Mesenchymal stem cell (in vitro differentiated cells and primary cell): ENCODE measurements at places on chromosomes 7 and 10.

DNA sequence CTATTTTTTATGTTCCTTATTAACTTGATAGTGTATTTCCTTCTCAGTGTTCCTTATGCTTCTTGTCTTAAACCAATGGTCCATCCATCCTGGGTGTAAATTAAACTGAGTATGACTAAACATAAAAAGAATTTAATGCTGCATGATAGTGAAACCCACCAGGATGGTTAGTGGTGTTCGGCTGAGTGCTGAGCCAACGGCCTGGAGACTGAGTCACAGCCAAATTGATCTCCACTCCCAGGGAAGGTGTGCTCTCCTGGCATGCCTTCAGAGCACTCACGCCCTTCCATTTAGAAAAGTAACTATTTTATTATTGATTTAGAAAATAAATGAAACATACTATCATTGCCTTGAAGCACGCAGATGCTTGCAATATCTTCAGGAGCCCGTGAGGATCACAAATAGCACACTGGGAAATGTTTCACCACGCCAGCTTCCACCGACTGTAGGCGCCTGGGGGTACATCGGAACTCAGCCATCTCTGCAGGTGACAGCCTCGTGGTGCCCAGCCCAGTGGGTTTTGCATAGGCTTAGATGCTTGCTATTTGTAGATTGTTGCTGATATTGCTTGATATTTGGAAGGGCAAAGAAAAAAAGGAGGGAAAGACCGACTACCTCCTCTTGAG, 40.0 kb upstream of the LOXL4 start:
- peaks cover 9% of the 10 kb centered on the region for H3K4me1 ChIP-seq
- H3K27ac ChIP-seq = no peak overlapping the region
- no peaks in the 10 kb centered on the region for H3K36me3 ChIP-seq
- H3K4me3 ChIP-seq = no peak overlapping the region
- peaks cover 19% of the 10 kb centered on the region for H3K27me3 ChIP-seq

- H3K36me3 ChIP-seq = no peaks in the 10 kb centered on the region
- no peaks in the 10 kb centered on the region for H3K4me1 ChIP-seq
- H3K27ac ChIP-seq = no peak overlapping the region
- DNase-seq = no peak
- no peak overlapping the region for H3K4me3 ChIP-seq
Observed at GRCh38 chr10:19775296-19775695, 40.9 kb upstream of the PLXDC2 start.

GRCh38 chr7:145293228-145293701, 457.4 kb upstream of the TPK1 start:
- no peak overlapping the region for H3K4me3 ChIP-seq
- no peaks in the 10 kb centered on the region for H3K36me3 ChIP-seq
- no peaks in the 10 kb centered on the region for H3K27me3 ChIP-seq

GRCh38 chr7:17946591-17946990, 6.3 kb upstream of the SNX13 start:
- H3K4me3 ChIP-seq = no peak overlapping the region
- H3K27me3 ChIP-seq = no peaks in the 10 kb centered on the region
- H3K36me3 ChIP-seq = no peaks in the 10 kb centered on the region
- no peaks in the 10 kb centered on the region for H3K4me1 ChIP-seq
- H3K27ac ChIP-seq = no peak overlapping the region
- no peak for DNase-seq

GRCh38 chr7:111827863-111828504, 265.7 kb upstream of the IMMP2L start:
- H3K4me3 ChIP-seq = no peak overlapping the region
- no peaks in the 10 kb centered on the region for H3K4me1 ChIP-seq
- peaks cover 3% of the 10 kb centered on the region for H3K36me3 ChIP-seq
- no peak overlapping the region for H3K27ac ChIP-seq
- peak; percentile 26 for DNase-seq
- H3K27me3 ChIP-seq = no peaks in the 10 kb centered on the region

GRCh38 chr10:103058034-103058433, 135.0 kb downstream of the NT5C2 start:
- H3K4me1 ChIP-seq = peaks cover 1% of the 10 kb centered on the region
- no peak overlapping the region for H3K27ac ChIP-seq
- no peaks in the 10 kb centered on the region for H3K27me3 ChIP-seq
- DNase-seq = peak; percentile 77
- no peaks in the 10 kb centered on the region for H3K36me3 ChIP-seq

DNA sequence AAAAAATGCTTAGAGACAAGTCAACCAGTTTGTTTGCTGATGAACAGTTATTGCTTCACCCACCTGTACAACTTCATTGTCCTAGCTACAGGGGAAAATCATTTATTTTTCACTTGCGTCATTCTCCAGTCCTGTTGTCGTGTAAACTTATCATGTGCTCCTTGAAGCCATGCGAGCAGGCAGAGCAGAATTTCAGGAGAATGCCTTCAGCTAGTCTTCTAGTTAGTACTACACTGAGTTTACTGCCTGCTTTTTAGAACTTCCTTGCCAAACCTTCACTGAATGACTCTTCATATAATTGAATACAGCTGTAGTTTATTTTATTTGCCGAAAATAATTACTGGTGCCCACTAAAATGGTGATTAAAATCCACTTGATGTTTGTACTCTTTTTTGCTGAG, 15.6 kb downstream of the RPA3 start:
- peaks cover 3% of the 10 kb centered on the region for H3K4me1 ChIP-seq
- H3K4me3 ChIP-seq = no peak overlapping the region
- DNase-seq = no peak

GRCh38 chr7:134787720-134788119, 8.3 kb downstream of the CALD1 start:
- no peaks in the 10 kb centered on the region for H3K27me3 ChIP-seq
- no peak overlapping the region for H3K27ac ChIP-seq

- peaks cover 3% of the 10 kb centered on the region for H3K4me1 ChIP-seq
- no peaks in the 10 kb centered on the region for H3K27me3 ChIP-seq
- peak overlapping the region; percentile 81 for H3K4me3 ChIP-seq
- DNase-seq = no peak
Observed at GRCh38 chr7:118184565-118184940, 589 bp downstream of the LSM8 start.

DNA sequence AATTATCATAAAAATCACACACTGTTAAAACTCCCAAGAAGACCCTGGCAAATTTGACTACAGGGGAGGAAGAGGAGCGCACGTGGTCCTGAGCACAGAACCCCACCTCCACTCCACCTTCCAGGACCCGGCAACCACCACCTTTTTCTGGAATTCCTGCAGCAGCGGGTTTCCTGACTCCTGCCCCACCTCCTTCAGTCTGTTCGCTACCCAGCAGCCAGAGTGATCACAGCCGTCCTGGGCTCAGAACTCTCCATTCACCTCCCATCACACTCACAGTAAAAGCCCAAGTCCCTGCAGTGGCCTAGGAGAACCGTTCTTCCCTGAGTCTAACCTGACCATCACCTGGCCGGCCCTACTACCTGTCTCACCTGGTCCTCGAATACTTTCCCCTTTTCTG, 107.4 kb upstream of the FAM204A start:
- no peak for DNase-seq
- H3K36me3 ChIP-seq = no peaks in the 10 kb centered on the region
- no peaks in the 10 kb centered on the region for H3K4me1 ChIP-seq
- no peak overlapping the region for H3K4me3 ChIP-seq
- no peak overlapping the region for H3K27ac ChIP-seq

DNA sequence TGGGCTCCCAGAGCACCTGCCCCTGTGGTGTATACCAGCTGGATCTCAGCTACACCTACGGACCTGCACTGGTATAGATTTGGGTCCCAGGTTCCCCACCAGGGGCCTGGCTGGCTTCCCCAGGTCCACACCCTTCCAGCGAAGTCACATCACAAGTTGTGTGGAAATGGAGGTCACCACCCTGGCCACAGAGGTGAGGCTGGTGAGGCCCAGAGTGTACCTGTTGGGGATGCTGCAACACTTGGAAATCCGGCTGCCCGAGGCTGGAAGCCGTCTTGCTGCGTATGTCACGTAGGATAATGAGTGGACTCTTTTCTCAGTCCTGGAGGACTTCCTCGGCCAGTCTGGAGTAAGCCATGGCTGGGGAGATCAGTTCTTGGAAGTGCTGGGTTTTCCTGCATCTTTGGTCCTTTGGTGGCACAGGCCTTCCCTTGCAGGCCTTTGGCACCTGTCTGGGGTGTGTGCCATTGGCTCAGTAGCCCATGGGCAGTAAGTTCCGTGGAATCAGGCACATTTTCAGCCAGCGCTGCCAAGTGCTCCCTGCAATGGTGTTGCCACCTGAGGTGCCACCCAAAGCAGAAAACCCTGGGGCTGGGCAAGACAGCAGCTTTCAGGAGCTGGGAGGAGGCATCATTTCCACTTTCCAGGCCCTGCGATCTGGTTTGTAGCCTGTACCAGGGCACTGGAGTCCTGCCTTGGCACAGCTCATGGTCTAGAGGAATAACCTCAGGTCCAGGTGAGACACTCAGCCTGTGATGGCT, 97.9 kb downstream of the LHPP start:
- H3K27me3 ChIP-seq = no peaks in the 10 kb centered on the region
- no peaks in the 10 kb centered on the region for H3K36me3 ChIP-seq
- H3K27ac ChIP-seq = no peak overlapping the region
- DNase-seq = no peak
- H3K4me3 ChIP-seq = no peak overlapping the region

- no peaks in the 10 kb centered on the region for H3K36me3 ChIP-seq
- H3K27ac ChIP-seq = no peak overlapping the region
- no peaks in the 10 kb centered on the region for H3K27me3 ChIP-seq
- no peaks in the 10 kb centered on the region for H3K4me1 ChIP-seq
- peak; percentile 26 for DNase-seq
Observed at GRCh38 chr7:44914992-44915607, 29.8 kb upstream of the PURB start.

DNA sequence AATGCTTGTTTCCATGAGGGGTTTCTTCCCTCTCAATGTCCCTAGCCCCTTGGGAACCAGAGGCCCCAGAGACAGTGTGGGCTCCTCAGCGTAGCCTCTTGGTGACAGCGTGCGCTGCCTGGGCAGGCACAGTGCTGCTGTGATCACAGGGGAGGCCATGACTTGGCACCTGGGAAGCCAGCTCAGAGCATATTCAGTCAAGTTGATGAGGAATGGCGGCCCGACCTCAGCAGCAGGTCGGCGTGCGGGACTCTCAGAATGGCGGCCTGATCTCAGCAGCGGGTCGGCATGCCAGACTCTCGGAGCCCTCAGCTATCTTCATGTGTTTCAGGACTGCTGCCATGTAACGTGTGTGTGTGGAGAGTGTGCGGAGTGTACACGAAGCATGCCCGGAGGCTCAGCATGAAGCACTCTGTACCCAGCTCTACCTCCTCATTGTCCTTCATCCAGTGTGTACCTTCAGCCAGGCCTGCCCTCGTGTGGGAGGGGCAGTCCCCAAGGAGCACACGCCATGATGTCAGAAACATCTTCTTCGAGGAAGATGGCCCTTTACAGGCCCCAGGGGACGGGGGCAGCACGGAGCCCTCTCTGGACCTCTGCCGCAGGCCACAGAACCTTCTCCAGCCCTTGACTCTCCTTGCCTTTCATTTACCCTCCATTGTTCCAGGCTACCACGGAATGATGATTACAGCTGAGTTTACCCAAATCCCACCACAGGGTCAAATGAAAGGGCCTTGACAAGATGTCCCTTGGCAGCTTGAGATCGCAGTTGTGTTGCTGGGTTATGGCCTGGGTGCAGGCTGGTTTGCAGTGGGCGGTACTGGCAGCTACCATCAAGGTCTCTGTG, 130.4 kb downstream of the SMURF1 start:
- peaks cover 2% of the 10 kb centered on the region for H3K4me1 ChIP-seq
- H3K36me3 ChIP-seq = peaks cover 63% of the 10 kb centered on the region
- H3K27me3 ChIP-seq = no peaks in the 10 kb centered on the region
- H3K4me3 ChIP-seq = no peak overlapping the region
- H3K27ac ChIP-seq = no peak overlapping the region
- DNase-seq = no peak

DNA sequence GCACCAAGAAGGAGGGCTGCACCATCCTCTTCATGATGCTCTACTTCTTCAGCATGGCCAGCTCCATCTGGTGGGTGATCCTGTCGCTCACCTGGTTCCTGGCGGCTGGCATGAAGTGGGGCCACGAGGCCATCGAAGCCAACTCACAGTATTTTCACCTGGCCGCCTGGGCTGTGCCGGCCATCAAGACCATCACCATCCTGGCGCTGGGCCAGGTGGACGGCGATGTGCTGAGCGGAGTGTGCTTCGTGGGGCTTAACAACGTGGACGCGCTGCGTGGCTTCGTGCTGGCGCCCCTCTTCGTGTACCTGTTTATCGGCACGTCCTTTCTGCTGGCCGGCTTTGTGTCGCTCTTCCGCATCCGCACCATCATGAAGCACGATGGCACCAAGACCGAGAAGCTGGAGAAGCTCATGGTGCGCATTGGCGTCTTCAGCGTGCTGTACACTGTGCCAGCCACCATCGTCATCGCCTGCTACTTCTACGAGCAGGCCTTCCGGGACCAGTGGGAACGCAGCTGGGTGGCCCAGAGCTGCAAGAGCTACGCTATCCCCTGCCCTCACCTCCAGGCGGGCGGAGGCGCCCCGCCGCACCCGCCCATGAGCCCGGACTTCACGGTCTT, 1.9 kb downstream of the FZD1 start:
- no peak for DNase-seq
- peaks cover 13% of the 10 kb centered on the region for H3K36me3 ChIP-seq
- H3K4me1 ChIP-seq = peaks cover 21% of the 10 kb centered on the region
- no peak overlapping the region for H3K27ac ChIP-seq

DNA sequence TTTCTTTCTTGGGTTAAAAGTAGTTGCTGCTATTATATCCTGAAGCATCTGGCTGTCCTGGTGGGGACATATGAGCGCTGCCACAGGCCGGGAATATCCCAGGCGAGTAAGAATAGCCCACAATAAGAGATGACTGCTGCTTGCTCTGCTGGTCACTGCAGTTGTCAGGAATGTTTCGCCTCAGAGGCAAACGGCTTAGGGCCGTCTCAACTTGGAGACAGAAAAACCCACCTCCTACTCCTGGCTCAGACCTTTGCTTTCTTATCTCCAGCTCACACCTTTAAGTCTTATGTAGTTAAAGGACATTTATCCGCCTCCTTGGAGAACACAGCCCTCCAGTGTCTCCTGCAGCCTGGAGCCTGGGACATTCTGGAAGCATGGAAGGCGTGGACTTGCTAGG, at the start of gene GJD4:
GJD4 (plus strand) TSS at position 151 of the 400 bp plus-strand sequence; CDS start at position 378, 227 bp downstream.
- H3K27me3 ChIP-seq = peaks cover 57% of the 10 kb centered on the region
- no peak within 1 kb of the TSS for H3K27ac ChIP-seq
- DNase-seq = no peak

DNA sequence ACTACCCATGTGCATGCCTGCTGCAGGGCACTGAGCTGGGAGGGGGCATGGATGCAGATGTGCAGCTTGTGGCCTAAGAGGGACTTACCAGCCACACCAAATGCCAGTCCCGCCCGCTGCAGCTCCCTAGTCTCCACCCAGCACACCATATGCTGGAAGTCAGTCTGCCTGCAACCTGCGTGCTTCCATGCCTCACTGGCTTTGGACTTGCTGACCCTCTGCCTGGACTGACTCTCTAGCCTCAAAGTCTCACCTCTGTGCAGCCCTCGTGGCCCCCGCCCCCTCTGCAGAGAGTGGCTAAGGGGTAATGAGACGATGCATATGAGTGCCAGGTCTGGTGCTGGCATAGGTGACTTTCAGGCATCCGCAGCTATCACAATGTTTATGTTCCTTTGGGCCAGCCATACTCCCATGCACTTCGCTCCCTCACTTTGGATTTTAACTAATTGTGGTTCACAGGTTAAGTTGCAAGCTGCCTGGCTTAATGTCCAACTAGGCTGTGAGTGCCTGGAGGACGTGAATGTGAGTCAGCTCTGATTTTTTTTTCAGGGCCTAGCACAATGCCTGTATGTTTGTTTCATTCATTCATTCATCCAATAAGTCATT, 21.7 kb downstream of the TRIM8 start:
- no peaks in the 10 kb centered on the region for H3K27me3 ChIP-seq
- H3K27ac ChIP-seq = peak overlapping the region; percentile 39
- no peak overlapping the region for H3K4me3 ChIP-seq
- H3K36me3 ChIP-seq = no peaks in the 10 kb centered on the region
- DNase-seq = no peak
- peaks cover 36% of the 10 kb centered on the region for H3K4me1 ChIP-seq
